ENCODE measurements at places on chromosomes 1 and 21.

DNA sequence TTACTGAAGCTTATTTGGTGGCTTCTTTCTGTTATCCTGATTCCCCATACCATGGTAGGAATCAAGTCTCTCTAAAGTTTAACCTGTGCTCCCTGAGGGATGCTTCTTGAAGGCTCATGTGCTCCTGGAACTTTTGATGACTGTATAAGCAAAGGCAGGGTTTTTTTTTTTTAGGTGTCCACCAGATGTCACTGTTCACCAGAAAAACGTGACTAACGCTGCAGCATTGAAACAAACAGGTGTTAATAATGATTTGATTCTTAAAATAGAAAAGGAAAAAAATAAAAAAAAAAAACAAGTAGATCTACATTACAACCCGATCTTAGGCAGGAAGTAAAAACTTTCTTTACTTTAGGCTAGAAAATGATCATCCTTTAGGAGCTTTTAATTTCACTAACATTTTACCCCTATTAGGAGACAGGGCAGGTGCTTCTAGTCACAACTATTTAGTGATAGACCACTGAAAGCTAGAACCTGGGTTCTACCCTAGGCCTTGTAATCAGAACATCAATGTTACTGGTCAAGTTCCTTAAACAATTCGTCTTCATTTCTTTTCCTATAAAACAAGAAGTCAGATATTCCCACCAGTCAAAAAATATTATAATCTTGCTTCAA is 223.0 kb downstream of the PLA2G4A start:
- peak; percentile 66 for DNase-seq

- no peak for DNase-seq
Measured at GRCh38 chr1:212641956-212642355, 33.4 kb downstream of the ATF3 start.

DNA sequence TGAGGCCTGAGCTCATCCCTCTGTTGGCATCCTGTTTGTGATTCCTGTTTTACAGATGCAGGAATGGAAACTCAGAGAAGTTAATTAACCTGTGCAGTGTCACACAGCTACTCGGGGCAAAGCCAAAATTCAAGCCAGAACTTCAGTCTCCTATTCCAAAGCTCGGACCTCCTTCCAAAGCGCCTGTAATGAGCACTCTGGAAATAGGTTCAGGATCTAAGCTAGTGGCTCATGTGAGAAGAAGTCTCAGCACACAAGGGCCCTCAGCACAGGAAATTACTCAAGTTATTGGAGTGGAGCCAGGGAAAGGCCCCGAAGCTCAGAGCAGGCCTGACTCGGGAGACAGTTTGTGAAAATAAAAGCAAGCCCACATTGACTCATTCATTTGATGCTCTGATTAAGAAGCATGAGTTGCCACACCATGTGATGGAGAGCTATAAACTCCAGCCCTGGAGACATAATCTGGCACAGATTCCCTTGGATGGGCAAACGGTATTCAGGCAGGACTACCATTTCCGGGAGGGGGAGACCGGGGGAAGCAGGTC is 50.6 kb upstream of the LYST start:
- DNase-seq, result peak; percentile 13

GRCh38 chr1:227749916-227750710 is 14.9 kb downstream of the SNAP47 start:
- DNase-seq, result peak; percentile 62

DNA sequence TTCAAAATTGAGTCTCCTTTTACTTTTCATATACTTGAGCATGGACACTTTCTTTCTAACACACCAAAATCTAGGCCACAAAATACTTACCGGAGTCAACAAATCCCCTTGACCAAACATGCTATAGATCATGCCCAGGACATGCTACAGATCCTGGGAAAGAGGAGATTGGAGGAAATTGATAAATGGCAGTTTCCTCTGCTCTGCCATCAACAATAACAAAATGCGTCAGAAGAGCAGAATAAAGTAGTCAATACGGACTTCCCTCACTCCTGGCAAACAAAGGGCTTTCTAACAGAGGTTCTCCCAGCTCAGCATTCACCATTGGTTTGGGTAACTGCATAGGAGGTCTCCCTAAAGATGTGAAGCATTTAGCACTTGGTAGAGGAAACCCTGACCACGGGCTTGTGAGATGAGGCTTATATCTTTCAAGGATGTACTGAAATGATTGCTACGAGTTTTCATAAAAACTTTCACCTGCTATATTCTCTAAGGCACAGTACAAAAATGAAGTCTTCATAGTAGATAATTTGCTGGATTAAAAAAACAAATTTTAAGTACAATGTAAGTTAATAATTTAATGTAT is 283.8 kb upstream of the RUNX1 start:
- no peak for DNase-seq

GRCh38 chr1:56526571-56527174 is 52.7 kb downstream of the PLPP3 start:
- no peak for DNase-seq

DNA sequence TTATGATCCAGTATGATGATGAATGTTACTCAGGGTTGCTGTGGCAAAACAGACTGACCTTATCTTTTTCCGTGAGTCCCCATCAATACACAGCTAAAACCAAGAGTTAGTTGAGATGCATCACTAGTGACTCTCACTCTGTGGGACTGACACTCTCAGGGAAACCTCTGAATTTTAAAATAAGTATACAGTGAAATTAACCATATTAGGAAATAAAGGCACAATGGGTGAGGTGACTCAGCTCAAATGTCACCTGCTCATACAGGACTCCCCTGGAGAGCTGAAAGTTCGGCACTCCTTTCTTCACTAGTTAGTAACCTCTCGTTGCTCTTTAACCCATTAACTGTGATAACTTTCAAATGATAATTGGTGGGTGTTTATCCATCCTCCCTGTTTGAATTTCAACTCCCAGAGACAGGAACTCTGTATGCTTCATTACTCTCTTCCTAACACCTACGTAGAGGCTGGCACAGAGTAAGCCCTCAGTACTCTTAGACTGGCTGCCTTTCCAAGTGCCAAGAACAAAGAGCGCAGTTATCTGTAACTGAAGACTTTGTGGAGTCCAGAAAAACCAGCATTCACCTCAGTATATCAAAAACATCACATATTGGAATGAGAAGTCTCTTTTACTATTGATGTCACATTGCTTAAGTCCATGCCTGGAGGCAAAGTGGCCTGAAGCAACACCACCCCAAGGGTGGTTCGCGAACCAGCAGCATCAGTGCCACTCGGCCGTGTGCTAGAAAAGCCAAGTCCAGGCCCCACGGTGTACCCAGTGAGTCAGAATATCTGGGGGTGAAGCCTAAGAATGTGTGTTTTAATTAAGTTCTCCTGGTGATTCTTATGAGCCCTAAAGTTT is 91.1 kb downstream of the NIBAN1 start:
- no peak for DNase-seq

DNA sequence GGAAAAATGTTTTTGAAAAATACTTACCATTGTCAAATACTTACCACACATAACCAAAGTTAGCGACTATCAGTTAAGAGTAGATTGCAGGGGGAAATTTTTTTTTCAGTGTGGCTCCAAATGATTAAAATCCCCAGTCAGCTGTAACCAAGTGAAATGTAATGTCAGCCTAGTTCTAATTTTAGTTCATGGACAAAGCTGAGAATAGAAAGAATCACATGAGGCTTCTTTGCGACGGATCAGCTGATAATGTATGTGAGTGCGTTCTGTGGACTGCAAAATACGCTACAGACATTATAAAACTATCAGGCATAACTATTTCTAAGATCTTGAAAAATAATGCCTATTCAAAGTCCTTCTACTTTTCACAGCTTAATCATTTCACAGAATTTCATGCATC is at the start of gene LRRC39:
TSS of gene LRRC39 (minus strand) at position 166 of the 400 bp plus-strand sequence. CDS start 9,740 bp downstream, outside the sequence.
- no peak for DNase-seq

- DNase-seq, result peak; percentile 89
Measured at GRCh38 chr1:151972542-151973248, 21.0 kb downstream of the S100A10 start.

- DNase-seq, result peak; percentile 57
Measured at GRCh38 chr1:15620155-15620545, 2.9 kb downstream of the DDI2 start.

GRCh38 chr21:44734026-44734745 is 22.8 kb upstream of the TSPEAR start:
- DNase-seq, result no peak

- DNase-seq, result peak; percentile 62
Measured at GRCh38 chr1:155247667-155248553, 7.4 kb downstream of the ENTREP3 start.

- DNase-seq, result no peak
Measured at GRCh38 chr1:173715538-173715844, 710 bp downstream of the KLHL20 start.

- DNase-seq, result no peak
Measured at GRCh38 chr1:11138952-11139351, 39.3 kb upstream of the EXOSC10 start.

- peak; percentile 25 for DNase-seq
Measured at GRCh38 chr1:40868051-40868723, 6.0 kb upstream of the CITED4 start.

DNA sequence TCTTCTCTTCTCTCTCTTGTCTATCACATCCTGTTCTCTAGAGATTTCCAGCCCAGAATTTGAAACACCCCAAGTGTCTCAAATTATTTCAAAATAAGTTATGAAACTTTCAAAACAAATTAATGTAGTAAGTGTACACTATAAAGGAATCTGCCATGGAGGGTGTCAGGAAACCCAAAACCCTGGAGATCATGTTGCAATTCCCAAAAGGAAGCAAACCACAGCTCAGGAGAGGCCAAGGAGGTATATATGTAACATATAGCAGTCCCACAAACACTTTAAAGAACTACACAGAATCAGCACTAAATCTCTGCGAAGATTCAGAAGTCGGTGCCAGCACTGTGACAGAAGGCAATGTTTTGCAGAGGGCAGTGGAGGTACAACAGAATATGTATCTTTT is 26.6 kb downstream of the PTPN14 start:
- DNase-seq, result no peak

DNA sequence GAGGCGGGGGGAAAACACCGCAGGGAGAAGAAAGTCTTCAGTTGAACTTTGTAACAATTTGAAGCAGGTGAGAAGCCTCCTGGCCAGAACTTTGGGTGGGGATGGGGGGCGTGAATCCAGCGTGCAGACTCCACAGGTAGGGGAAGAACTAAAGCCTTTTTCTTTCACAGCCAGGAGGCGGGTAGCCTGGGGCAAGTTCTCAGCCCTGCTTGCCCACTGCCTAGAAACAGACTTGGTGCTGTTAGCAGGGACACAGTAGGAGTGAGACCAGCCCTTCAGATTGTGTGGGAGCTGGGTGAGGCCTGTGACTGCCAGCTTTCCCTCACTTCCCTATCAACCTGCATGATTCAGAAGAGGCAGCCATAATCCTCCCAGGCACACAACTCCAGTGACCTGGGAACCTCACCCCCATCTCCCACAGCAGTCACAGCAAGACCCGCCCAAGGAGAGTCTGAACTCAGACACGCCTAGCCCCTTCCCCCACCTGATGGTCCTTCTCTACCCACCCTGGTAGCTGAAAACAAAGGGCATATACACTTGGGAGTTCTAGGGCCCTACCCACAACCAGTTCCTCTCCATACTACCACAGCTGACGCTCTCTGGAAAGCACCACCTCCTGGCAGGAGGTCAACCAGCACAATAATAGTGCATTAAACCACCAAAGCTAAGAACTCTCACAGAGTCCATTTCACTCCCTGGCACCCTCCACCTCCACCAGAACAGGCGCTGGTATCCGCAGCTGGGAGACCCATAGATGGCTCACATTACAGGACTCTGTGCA is 83.5 kb upstream of the CDC42BPA start:
- no peak for DNase-seq
